Esophagus (tissue), 2 donors: ENCODE measurements at places on chromosomes 7 and 10. TPM values are rescaled to one million over a fixed set of nuclear protein-coding genes. Genes with fewer than 3 reads are reported as not detected.

The GPR146 gene
- 6.3 TPM for polyA plus RNA-seq

The MEOX2 gene
- polyA plus RNA-seq: 0.67 TPM

The LIPF gene
- polyA plus RNA-seq: 3.0 TPM

The INMT gene
- polyA plus RNA-seq: 2.4 TPM

The AGAP5 gene
- 2.6 TPM for polyA plus RNA-seq

The VAX1 gene
- polyA plus RNA-seq: not detected

The TMEM229A gene
- polyA plus RNA-seq: not detected

The SMKR1 gene
- polyA plus RNA-seq: 0.63 TPM

The ZNF783 gene
- 4.2 TPM for polyA plus RNA-seq

The PAPOLB gene
- not detected for polyA plus RNA-seq

The CYP3A7 gene
- 0.02 TPM for polyA plus RNA-seq

The FAM25A gene
- polyA plus RNA-seq: 2,365 TPM

The CNPY4 gene
- polyA plus RNA-seq: 5.5 TPM

The PRF1 gene
- polyA plus RNA-seq: 1.8 TPM

The UCN3 gene
- not detected for polyA plus RNA-seq

The NKX1-2 gene
- 0.35 TPM for polyA plus RNA-seq

The OR2A42 gene
- polyA plus RNA-seq: 0.02 TPM

The HKDC1 gene
- polyA plus RNA-seq: 0.12 TPM

The SEMA3C gene
- polyA plus RNA-seq: 3.4 TPM

The PIP4K2A gene
- polyA plus RNA-seq: 6.1 TPM

The HTR5A gene
- polyA plus RNA-seq: not detected

The C7orf57 gene
- 0.73 TPM for polyA plus RNA-seq

The ATP6V0E2 gene
- 9.8 TPM for polyA plus RNA-seq

The ZCCHC24 gene
- polyA plus RNA-seq: 3.3 TPM

The PLOD3 gene
- 9.2 TPM for polyA plus RNA-seq

The KEL gene
- polyA plus RNA-seq: 1.7 TPM

The WASL gene
- 20.7 TPM for polyA plus RNA-seq

The ADK gene
- polyA plus RNA-seq: 27.3 TPM

The MMP21 gene
- 0.02 TPM for polyA plus RNA-seq

The PILRA gene
- polyA plus RNA-seq: 1.7 TPM

The KAZALD1 gene
- 0.81 TPM for polyA plus RNA-seq

The HOXA4 gene
- polyA plus RNA-seq: 7.6 TPM

The TFPI2 gene
- polyA plus RNA-seq: 0.39 TPM

The ASIC3 gene
- 1.1 TPM for polyA plus RNA-seq
